Smooth muscle cell of trachea (primary cell): ENCODE measurements at places on chromosomes 6 and 20. TPM values are rescaled to one million over a fixed set of nuclear protein-coding genes. Genes with fewer than 3 reads are reported as not detected.

The OR2H1 gene
- not detected in 2 replicates for total RNA-seq

The ZBTB12 gene
- 3.8 and 9.8 TPM in 2 replicates for total RNA-seq

The CPXM1 gene
- under 0.01 and 0.83 TPM in 2 replicates for total RNA-seq

The EYA2 gene
- total RNA-seq, result 0.44 and 1.5 TPM in 2 replicates

The AGER gene
- 0.44 and 0.50 TPM in 2 replicates for total RNA-seq

The RAET1E gene
- total RNA-seq, result 2.2 and 4.8 TPM in 2 replicates

The TRIM40 gene
- total RNA-seq, result not detected in 2 replicates

The ADGRB3 gene
- total RNA-seq, result under 0.01 and 0.15 TPM in 2 replicates

The TOX2 gene
- 3.5 TPM in 2 replicates for total RNA-seq

The TLDC2 gene
- 0.15 TPM in 1 of 2 replicates, not detected in the other for total RNA-seq

The IMPG1 gene
- total RNA-seq, result not detected in 2 replicates

The SMLR1 gene
- not detected in 2 replicates for total RNA-seq

The KCNQ2 gene
- total RNA-seq, result under 0.01 TPM in 1 of 2 replicates, not detected in the other

The FAM50B gene
- 9.2 and 11.9 TPM in 2 replicates for total RNA-seq

The SLC35D3 gene
- not detected in 2 replicates for total RNA-seq

The LTA gene
- total RNA-seq, result not detected in 2 replicates

The SASH1 gene
- total RNA-seq, result 99.2 and 106 TPM in 2 replicates

The NKX2-2 gene
- total RNA-seq, result not detected in 2 replicates

The TSHZ2 gene
- 0.33 and 0.44 TPM in 2 replicates for total RNA-seq

The TUBB1 gene
- not detected in 2 replicates for total RNA-seq

The MDFI gene
- 0.17 TPM in 1 of 2 replicates, not detected in the other for total RNA-seq

The POU3F2 gene
- not detected in 2 replicates for total RNA-seq

The MAS1 gene
- not detected in 2 replicates for total RNA-seq

The NRN1 gene
- 0.29 and 0.83 TPM in 2 replicates for total RNA-seq

The OR2H2 gene
- total RNA-seq, result not detected in 2 replicates

The CLVS2 gene
- total RNA-seq, result under 0.01 TPM in 1 of 2 replicates, not detected in the other

The WFDC10B gene
- total RNA-seq, result not detected in 2 replicates

The PBOV1 gene
- not detected in 2 replicates for total RNA-seq

The PPP1R3G gene
- 3.3 and 6.8 TPM in 2 replicates for total RNA-seq

The HDGFL1 gene
- not detected in 2 replicates for total RNA-seq

The KHDC1 gene
- total RNA-seq, result 7.9 and 8.1 TPM in 2 replicates

The DOK5 gene
- total RNA-seq, result 27.5 and 38.7 TPM in 2 replicates
